ENCODE measurements at places on chromosomes 12 and 14.

GRCh38 chr12:6489449-6489848 lies 3.6 kb downstream of the MRPL51 start:
- DNase-seq: no peak

DNA sequence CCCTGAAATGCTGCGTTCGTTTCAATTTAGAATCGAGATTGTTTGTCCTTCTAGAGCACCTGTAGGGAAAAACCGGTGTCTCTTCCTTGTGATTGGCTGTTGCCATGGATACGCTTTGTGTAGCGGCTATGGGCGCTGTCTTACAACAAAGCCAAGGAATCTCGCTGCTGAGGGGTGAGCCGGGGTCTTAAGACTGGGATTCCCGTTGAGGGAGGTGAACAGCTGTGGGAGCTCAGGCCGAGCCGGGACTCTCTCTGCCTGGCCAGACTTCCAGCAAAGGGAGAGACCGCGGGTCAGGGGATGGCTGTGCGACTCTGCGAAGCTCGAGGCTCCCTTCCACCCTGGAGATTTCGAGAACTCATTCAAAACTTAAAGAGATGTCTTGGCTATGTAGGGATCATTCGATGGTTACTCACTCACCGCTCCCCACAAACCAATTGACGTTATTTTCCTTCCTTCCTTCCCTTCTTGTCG lies at the start of the genes LRRIQ1 and TSPAN19:
Gene LRRIQ1, plus strand, starts transcription at position 118 of the 474 bp plus-strand sequence. CDS start 1,826 bp downstream, outside the sequence.
Gene TSPAN19, minus strand, starts transcription at position 44 of the 474 bp plus-strand sequence. CDS start 6,331 bp downstream, outside the sequence.
- peak; percentile 94 for DNase-seq

- no peak for DNase-seq
These were observed 36.8 kb downstream of the PRORP start for GRCh38 chr14:35158951-35159653.

- no peak for DNase-seq
These were observed 17.0 kb downstream of the RNASE10 start for GRCh38 chr14:20522332-20522731.
